ENCODE measurements at places on chromosomes 7 and 10.
A peak's percentile ranks its signal among the peaks of the same experiment; 100 is the strongest.

- DNase-seq, result peak; percentile 19
Measured at GRCh38 chr7:99267841-99268576, 4.6 kb upstream of the MYH16 start.

GRCh38 chr10:132460071-132460470 lies 63.1 kb downstream of the PWWP2B start:
- no peak for DNase-seq

DNA sequence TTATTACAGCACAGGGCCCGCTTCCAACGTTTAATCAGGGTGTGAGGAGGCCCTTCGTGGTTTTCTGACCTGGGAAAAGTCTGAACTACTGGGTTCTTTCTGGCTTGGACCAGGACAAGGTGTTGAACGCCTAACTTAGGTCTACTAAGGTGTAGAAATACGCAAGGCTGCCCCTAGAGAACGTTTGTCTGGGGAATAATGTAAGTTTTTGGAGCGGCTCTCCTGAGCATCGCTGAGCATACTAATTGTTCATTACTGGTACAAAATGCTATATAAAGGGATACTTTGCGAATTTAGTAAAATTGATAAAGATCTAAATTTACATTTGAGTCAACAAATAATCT lies 32.4 kb upstream of the TOMM7 start:
- no peak for DNase-seq

DNA sequence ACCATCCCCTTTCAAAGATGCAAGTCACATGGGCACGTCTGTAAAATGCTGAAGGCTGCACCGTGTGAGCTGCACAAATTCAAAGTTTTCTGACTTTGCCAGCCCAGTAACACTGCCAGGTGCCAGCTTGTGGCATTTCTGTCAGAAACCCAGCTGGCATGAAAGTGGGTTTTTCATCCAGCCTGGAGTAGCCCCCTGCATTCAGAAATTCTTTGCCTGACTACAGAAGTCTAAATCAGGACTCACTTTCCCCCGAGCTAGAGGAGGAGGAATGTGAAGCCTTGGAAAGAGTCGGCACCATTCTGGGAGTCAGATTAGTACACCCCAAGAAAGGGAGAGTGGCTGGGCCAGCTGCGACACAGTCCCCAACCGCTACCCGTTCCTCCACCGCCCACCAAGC lies 56.7 kb upstream of the EN2 start:
- no peak for DNase-seq

DNA sequence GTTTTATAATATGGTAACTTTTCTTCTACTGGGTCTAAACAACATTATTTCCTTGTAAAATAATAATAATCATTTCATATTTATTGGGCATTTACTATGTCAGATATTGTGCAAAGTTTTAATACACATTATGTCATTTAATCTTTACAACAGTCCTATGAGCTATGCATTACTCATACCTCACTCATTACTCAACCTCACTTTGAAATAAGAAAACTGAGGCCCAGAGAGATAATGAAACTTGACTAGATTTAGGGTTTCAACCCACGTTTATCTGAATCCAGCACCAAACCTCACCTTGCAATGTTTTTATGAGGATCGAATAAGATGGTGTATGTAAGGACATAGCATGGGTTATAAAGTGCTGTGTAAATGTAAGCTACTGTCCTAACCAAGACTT lies 153.2 kb upstream of the SLC13A1 start:
- no peak for DNase-seq

DNA sequence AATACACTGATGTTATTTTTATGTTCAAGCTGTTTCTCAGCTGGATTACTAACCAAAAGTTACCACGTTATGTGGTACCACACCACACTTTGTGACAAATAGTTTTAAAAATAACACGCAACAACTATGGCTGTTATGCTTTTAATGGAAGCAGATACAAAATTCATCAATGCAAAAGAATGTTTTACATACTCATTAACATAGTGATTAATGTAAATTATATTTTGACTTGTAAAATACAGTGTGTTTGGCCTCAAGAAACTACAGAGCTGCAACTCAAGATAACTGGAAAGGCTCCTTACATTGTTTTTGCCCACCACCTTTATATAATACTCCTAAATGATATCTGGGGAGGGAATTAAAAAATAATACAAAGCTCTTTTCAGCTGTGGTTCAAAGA lies 25.5 kb downstream of the NCOA4 start:
- DNase-seq, result no peak

- DNase-seq, result no peak
Measured at GRCh38 chr7:15418264-15418663, 143.6 kb downstream of the AGMO start.

- DNase-seq, result peak; percentile 63
Measured at GRCh38 chr7:26860361-26860760, 4.0 kb downstream of the SKAP2 start.

- peak; percentile 51 for DNase-seq
Measured at GRCh38 chr7:127899411-127899810, 131.8 kb downstream of the LRRC4 start.

- no peak for DNase-seq
Measured at GRCh38 chr10:77081481-77081891, 556.1 kb downstream of the KCNMA1 start.

- no peak for DNase-seq
Measured at GRCh38 chr10:20065814-20066213, 249.6 kb downstream of the PLXDC2 start.

DNA sequence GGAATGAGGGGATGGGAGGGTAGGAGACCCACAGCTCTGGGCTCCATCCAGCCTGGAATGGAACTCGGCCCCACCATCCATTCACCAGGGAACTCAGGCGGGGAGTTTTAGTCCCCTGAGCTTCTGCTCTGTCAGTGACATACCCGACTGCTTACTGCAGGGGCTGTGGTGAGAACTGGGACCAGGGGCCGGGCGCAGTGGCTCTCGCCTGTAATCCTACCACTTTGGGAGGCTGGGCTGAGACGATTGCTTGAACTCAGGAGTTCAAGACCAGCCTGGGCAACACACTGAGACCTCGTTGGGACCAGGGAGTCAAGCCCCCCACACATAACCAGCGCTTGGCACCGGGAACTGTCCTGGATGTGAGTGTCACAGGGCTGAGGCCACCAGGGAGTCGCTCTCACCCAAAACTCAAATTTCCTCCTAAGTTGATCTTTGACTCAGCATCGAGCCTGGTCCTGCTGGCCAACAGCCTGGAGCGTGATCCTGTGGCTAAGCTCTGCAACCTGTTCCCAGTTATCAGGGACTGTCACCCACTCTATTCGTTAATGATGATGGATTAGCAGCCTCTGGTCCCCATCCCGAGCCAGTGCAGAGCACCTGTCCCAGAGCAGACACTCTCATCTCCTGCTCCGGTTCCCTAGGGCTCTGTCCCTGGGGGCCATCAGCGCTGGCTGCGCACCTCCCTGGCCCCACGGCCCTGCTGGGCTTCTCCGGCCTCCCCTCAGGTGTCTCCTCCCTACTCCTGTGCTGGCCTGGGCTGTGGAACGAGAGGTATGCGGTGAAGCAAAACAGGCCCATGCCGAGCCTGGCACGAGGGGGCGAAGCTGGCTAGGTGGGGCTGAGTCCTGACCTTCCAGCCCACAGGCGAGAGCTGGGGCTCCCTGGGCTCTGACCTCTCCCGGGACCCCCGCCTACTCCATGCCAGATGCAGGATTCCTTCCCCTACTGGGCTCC lies 902 bp upstream of the CLDN15 start:
- DNase-seq, result peak; percentile 74

DNA sequence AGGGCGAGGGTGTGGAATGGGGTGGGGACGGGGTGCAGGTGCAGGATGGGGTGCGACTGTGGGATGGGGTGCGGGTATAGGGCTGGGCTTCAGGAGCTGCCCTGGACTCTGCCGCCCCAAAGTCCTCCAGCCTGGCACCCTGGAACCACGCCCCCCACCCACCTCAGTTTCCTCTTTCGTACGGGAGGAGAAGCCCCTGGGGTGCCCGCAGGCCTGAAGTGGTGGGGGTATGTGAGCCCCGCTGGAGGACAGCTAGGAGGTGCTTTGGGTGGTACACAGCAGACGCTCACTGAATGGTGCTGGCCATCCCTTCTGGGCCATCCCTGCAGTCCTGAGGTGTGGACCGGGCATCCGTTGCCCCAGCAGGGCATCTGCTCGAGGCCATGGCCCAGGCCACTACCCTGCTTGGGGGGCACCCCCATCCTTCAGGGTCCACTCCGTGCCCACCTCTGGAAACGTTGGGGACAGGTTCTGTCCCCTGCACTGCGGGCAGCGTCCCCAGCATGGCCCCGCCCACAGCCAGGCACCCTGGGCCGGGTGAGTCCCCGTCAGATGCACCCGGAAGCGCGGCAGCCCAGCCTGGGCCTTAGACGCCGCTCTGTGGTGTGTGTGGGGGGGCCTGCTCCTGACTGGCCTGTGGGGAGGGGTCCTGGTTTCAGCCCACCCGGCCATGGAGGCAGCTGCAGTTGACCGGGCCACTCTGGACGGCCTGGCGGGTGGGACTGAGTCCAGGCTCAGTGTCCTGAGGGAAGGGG lies 41.6 kb downstream of the UNCX start:
- no peak for DNase-seq

- no peak for DNase-seq
Measured at GRCh38 chr10:121800146-121800545, 127.7 kb downstream of the ATE1 start.

GRCh38 chr10:23065181-23065948 lies 30.0 kb upstream of the MSRB2 start:
- DNase-seq, result no peak

GRCh38 chr10:103660364-103661197 lies 167.1 kb downstream of the NEURL1 start:
- no peak for DNase-seq

GRCh38 chr10:6221971-6222751 lies 19.4 kb downstream of the PFKFB3 start:
- no peak for DNase-seq

GRCh38 chr7:133570321-133570720 lies 317.4 kb downstream of the EXOC4 start:
- no peak for DNase-seq

GRCh38 chr10:19638182-19638895 lies 177.9 kb upstream of the PLXDC2 start:
- DNase-seq, result no peak

DNA sequence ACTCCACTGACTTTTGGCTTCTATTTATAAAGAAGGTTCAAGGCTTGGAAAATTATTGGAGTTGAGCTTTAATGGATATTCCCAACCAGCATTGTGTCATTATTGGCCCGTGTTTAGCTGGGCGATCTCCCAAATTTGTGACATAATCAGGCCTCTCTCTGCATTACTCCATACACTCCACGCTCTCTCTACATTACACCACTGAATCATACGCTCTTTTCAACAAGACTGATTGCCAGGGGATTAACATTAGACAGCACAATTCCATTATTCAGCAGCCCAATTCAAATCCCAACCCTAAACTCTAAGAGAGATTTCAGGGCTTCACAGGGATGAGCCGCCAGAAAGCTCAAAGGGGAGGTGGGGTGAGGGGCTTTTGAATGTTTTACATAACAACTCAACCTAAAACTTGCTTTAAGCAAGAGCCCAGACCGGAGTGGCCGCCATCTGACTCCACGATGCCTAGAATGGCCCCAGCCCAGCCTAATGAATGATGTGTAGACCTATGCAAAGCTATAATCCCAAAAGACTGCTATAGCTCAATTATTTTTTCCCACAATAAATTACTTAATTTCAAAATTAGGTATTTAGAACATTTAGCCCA lies 61.8 kb downstream of the FGFR2 start:
- DNase-seq, result peak; percentile 63

DNA sequence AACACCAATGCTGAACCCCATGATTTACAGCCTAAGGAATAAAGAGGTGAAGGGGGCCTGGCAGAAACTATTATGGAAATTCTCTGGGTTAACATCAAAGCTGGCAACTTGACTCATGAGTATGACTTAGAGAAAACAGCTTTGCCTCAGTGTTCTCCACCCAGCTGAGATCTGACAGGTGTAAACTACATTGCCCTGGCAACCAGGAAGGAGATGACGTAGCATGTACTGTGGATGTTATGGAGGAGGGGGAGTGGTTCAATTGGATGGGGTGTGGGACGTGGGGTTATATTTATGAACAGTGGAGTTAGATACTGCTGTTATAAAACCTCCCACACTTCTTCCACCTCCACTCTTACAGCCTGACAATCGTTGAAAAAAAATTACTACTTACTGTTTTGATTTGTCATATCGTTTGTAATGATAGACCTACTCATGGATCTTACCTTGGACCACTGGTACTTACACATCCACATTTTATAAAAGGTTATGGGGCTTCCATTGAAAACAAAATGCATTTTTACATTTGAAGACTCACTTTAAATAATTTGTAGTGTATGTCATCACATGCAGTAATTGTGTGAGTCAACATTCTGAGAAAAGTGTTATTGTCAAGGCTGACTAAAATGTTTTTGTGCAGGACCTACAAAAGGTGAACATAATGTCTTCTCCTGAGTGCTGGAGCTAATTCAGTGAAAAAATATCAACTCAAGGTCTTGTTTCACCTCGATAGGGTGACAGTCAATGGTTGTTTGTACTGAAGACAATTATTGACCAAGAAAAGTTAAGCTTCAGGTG lies 6.4 kb downstream of the OR2F1 start:
- no peak for DNase-seq

GRCh38 chr10:79405995-79406515 lies 39.4 kb downstream of the ZCCHC24 start:
- no peak for DNase-seq

GRCh38 chr10:50885097-50885859 lies at the start of gene A1CF:
TSS of gene A1CF (minus strand) at chr10:50885627. CDS start at chr10:50859940, 25,687 bp downstream.
- DNase-seq, result no peak

GRCh38 chr10:71241830-71242621 lies 29.7 kb downstream of the UNC5B start:
- no peak for DNase-seq

GRCh38 chr10:86970162-86970981 lies 2.1 kb downstream of the ADIRF start:
- no peak for DNase-seq

Data from NCI-H82 (cell line).